ENCODE measurements at places on chromosomes 1 and 21. TPM values are rescaled to one million over a fixed set of nuclear protein-coding genes. Genes with fewer than 3 reads are reported as not detected.

Gene TMPRSS3
- 24.8 TPM for total RNA-seq

Gene TSPEAR
- not detected for total RNA-seq

DNA sequence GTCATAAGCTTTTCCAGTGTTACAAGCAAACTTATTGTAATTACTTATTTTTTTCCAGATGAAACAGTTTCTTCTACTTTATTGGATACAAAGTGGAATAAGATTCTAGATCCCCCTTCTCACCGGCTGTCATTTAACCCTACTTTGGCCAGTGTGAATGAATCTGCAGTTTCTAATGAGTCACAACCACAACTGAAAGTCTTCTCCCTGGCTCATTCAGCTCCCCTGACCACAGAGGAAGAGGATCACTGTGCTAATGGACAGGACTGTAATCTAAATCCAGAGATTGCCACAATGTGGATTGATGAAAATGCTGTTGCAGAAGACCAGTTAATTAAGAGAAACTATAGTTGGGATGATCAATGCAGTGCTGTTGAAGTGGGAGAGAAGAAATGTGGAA, 95.5 kb downstream of the ZFYVE9 start:
- DNase-seq: no peak

GRCh38 chr1:101251504-101251903, 14.7 kb downstream of the S1PR1 start:
- no peak for DNase-seq

Gene HSF2BP
- 0.15 TPM for total RNA-seq

- DNase-seq: no peak
Measured at GRCh38 chr21:44305691-44306090, 5.8 kb downstream of the PFKL start.

Gene OR14K1
- not detected for total RNA-seq

DNA sequence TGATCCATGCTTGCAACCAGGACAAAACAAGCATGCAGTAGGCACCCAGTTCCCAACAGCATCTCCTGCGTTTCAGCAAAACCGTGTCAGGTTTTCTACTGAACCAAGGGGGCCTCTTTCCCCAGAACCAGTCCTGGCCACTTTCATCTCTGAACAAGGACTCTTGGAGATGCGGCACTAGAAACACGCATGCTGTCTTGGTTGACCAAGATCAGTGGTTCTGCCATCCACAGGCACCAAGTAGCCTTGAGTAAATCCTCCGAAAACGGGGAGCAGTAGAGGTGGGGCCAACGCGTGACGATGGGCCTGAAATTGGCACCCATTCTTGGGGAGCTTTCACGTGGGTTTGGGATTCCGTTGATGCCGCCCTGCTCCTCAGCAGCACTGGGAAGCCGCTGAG, 62.5 kb upstream of the AJAP1 start:
- DNase-seq: no peak

Gene SLC27A3
- total RNA-seq: 24.9 TPM

Gene CORT
- total RNA-seq: not detected

DNA sequence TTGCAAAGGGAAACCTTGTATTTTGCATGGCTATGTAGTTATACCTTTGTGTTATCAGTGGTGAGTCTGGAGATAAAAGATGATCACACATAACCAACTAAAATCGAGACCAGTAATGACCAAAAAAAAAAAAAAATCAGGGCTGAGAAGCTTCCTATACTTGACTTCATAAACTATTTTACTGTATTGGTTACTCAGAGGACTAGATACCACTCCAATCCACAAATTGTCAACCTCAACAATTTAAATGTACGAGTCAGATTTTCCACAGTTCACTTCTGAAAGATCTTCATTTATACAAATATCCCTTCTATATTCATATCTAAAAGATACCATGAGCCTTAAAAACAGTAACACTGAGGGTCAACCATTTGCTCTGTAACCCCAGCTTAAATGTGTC, 71.7 kb downstream of the NRIP1 start:
- no peak for DNase-seq
